Hepatic stellate cell (primary cell): ENCODE measurements at places on chromosomes 5 and 9.

DNA sequence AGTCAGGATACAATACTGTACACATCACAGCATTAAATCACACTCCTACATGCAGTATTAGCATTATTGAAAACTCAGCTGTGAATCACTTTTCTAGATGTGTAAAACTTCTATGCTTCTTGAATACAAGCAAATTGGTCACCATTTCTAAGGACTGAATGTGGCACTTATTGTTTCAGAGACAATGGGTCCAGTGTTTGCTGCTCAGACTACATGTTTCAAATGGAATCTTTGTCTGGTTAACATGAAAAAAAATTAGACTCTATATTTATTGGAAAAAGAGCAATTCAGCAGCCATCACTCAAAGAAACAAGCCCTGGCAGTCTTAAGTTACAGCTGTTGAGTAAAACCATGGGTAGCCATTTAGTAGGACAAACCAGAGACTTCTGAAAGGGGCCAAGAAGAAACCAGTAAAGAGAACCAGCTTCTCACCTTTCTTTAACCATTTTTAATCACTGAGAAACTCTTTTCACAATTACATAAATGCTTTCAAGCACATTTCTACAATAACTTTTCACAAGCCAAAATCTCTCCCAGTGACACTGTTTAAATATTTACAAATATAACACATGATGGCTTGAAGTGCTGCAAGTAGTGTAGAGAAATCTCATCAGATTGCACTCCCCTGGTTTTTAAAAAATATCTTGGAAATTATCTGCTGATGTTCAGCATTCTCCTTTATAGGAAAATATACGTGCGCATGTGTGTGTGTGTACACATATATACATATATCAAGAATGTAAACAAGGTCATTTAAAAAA, 35.2 kb downstream of the OR2K2 start:
- no peak for DNase-seq

DNA sequence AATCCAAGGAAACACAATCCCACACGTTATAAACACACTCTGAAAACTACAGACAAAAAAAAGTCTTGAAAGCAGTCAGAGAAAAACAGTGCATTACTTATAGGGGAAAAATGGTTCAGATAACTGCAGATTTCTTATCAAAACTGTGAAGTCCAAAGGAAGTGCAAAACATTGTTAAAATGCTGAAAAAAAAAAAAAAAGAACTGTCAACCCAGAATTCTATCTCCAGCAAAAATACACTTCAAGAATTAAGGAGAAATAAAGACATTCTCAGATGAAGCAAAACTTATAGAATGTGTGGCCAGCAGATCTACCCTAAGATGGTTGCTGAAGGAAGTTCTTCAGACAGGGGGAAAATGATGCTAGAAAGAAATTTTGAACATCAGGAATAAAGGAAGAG, 40.4 kb downstream of the ADAMTS2 start:
- DNase-seq: no peak

DNA sequence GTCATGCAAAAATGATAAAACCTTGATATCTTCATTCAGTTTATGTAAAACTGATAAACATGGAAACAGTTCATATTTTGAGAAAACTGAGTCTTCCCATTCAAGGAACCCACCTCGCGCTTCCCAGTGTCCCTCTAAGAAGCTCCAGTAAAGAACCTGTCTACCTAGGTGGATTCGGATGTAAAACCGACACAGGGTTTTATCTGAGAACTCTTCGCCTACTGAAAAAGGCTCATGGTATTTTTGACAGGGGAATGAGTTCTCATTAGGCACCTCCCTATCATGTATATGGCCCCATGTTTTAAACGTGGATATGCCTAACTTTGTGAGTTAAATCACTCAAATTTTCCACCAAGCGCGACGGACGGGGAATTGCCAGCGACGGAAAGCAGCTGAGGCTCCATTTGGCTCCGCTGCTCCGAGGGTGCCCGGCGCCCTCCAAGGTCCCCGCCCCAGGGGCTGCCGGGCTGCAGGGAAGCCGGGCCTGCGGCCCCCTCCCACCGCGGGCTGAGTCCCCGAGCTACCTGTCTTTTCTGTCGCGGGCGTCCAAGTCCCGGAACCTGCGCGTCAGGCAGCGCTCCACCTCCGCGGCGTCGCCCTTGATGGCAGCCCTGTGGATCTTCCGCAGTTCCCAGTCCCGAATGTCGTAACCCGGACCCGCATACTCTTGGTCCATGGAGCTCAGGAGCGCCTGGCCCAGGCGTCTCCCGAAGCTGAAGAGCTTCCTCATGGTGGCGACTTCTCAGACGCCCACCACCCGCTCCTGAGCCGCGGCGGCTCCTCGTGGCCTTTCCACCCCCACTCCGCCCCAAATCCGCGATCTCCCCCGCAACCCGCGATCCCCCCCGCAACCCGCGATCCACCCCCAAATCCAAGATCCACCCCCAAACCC, 594 bp downstream of the ANKRD18A start:
- DNase-seq: no peak

- no peak for DNase-seq
These were observed 28.5 kb downstream of the GLDC start for GRCh38 chr9:6616951-6617602.

DNA sequence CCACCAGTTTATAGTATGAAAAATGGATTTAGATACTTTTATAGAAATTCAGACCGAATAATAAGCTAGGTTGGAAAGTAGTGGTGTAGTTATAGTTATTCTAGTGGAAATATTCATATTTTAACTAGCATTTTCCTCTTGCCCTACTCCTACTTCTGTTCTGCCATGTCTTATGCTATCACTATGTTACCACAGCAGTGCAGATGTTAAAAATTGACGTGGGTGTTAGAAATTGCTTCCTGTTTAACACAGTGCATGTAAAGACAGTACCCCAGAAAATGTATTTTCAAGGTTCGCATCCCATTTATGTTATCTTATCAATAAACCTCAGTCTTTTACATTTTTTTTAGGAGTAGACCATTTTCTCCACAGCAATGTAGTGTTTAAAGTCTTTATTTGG, 774.2 kb upstream of the CDH10 start:
- DNase-seq: no peak

GRCh38 chr9:79623799-79624721, 52.3 kb downstream of the TLE4 start:
- no peak for DNase-seq

GRCh38 chr5:104699438-104699837, 1136.8 kb upstream of the NUDT12 start:
- DNase-seq: no peak

- no peak for DNase-seq
These were observed 218.1 kb downstream of the CETN3 start for GRCh38 chr5:90191352-90192045.

GRCh38 chr5:150062216-150062922, 24.0 kb downstream of the CSF1R start:
- no peak for DNase-seq

DNA sequence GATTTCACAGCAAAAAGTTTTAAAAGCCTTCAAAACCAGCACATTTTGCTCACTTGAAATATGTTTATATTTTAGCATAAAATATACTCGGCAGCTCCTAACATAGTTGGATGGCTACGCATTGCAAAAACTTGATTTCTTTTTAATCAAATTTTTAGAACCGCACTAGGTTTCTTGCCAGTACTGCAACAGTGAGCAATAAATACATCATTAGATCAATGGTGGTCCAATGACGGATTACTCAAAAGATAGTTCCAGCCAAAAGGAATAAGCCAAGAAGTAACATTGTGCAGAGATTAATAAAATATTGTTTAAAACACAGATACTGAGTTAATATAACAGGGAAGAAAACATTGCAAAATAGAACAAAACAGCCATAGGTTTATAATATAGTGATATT, 5.5 kb downstream of the MARCHF3 start:
- DNase-seq: no peak

GRCh38 chr9:123695386-123695785, 234.5 kb downstream of the DENND1A start:
- DNase-seq: no peak

DNA sequence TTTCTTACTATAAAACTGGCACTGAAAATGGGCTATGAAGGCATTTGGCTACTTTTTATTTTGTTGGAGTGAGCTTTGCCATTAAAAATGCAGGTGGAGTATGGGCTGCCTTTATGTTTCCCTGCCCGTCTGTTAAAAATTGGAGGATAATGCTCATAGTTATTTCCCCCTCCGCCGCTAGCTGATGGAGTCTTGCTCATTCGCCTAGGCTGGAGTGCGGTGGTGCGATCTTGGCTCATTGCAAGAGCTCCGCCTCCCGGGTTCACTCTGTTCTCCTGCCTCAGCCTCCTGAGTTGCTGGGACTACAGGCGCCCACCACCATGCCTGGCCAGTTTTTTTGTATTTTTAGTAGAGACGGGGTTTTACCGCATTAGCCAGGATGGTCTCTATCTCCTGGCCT, 8.6 kb downstream of the G3BP1 start:
- DNase-seq: no peak
